GM12892 (cell line): ENCODE measurements at places on chromosomes 4 and X.

DNA sequence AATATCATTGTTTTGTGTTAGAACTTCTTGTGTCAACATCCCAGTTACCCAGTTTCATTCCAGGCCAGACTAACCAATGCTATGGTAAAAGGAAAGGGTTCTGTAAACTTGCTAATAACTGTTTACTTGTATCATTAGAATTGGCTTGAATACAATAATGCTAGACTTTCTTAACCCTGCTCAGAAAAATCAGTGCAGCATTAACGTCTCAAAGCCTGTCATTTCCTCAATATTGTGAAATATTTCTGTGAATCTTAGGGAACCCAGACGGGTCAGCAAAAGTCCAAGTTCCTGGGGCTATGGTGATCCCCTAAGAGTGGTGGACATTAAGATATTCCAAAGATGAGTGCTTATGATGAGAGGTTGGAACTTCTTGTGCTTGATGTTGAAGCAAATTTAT is 541.2 kb upstream of the MAGEB18 start:
- DNase-seq = no peak

GRCh38 chrX:9646471-9647224 is 119.0 kb downstream of the GPR143 start:
- no peak for DNase-seq

GRCh38 chr4:163473576-163473975 is at the start of gene TKTL2:
TKTL2 (minus strand) TSS chr4:163473754; CDS start chr4:163473734, 20 bp downstream.
- DNase-seq = no peak

GRCh38 chr4:169377367-169377766 is 106.6 kb upstream of the SH3RF1 start:
- DNase-seq = no peak

DNA sequence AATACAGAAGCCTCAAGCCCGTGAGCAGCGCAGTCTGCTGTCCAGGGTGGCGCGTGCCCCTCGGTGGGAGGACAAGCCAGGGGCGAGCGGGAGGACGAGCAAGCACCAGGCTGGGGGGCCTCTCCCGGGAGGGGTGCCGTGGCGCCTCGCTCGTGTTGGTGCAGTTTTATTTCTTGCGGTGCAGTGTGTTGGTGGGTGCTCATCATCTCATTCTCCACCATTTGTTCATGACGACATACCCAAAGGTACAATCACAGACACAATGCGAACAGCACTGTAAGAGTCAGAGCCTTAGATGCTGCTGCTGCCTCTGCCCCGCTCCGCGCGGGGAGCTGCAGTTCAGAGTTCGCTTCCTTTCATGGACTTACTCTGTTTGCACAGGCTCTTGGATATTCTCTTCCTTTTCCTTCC is 30.3 kb downstream of the RGS12 start:
- no peak for DNase-seq

GRCh38 chr4:4867375-4868039 is 8.0 kb downstream of the MSX1 start:
- no peak for DNase-seq

DNA sequence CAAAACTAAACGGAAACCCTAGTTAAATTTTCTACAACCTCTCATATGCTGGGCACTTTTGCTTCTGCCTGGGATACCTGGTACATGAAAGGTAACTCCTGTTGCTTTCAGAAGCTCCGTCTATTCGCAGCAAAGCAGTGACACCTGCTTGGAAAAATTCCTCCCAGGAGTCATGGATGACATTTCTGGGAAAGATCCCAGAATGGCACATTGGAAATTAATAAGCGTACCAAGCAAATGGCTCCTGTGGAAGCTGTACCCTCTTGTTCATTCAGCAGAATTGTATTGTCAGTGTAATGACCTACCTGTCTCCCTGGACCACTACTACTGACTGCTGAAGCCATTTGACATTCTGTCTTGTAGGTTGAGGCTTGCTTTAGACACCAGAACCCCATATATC is 349.7 kb upstream of the NOCT start:
- DNase-seq = no peak

- DNase-seq = no peak
Observed at GRCh38 chr4:80452768-80453167, 117.2 kb downstream of the CFAP299 start.

DNA sequence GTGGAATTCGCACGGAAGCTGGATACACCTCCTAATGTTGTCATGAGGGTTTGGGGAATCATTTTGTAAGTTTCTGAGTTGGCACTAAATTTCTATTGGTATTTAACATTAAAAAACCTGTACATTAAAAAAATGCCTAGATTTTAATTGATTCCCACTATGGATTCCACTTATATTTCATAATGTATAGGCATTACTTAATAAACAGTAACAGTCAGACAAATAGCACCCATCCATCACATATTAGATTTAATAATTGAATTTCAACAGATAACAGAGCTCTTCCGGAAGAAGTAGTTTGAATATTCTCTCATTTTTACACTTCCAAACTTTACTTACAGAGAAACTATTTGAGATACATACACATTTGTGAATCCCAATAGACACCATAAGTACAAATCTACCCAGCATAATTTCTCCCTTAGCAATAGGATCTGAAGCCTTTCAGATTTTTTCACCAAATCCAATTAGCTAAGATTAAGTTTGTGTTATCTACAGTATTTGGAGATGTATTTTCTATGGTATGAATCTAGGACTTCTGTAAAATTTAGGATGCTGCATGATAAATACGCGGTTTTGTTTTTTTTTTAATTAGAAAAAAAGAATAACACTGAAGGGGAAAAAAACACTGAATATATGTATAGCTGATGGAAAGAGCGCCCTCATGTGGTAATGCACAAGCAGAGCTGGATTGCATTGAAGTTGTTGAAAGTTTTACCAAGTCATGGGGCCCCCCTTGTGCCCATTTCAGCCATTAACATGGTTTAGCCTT is 12.2 kb upstream of the ODAM start:
- DNase-seq = no peak

DNA sequence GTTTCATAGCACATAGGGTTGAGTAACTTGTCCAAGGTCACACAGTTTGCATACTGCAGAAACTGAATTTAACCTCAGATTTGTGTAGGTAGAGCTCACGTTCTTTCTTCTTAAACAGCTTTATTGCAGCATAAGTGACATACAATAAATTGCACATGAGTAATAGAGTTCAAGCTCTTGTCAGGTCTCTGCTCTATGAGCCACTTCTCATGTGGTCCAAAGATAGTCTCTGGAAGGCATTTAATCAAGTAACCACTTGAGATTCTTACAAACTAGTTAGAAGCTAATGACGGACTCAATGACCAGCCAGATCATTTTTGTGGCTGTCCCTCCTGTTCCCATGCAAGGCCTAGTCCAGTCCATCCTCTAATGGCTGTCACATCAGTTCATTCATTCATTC is 68.9 kb downstream of the MAOB start:
- DNase-seq = no peak

- DNase-seq = no peak
Observed at GRCh38 chrX:25976683-25977310, 161.3 kb upstream of the MAGEB18 start.
